ENCODE measurements at places on chromosomes 7 and 10.

DNA sequence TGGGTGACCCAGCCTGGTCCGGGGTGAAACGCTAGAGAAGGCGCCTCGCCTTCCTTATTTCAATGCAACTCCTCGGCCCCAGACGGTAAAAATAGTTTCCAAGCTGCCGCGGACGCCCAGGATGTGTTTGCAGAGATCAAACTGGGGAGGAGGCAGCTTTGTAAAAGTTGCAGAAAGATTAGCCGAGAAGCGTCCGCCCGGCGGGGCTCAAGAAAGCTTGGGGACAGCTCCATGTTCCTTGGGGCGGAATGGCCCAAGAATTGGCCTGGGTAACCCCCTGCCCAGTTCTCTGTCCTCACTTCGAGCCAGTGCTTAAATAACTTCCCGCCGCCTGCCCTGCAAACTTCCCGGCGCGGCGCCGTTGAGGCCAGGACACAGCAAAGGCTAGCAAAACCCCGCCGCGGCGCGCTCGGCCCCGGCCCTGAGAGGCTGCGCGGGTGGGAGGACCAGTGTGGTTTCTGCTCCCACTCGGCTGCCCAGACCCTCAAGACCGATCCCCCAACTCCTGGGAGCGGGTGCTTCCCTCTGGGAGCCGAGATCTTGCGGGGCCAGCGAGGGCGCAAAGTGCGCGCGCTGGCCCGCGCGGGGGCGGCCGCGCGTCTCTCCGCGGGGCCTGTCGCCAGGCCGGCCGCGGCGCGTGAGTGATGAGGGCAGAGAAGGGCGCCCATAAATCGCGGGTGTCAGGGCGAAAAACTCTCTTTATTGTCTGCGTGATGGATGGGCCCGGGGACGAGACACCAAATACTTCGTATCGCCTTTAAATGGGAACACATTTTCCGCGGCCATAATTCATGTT lies 6.3 kb upstream of the ZNF503 start:
- DNase-seq: no peak

- peak; percentile 18 for DNase-seq
Measured at GRCh38 chr10:109282510-109282909, 640.8 kb downstream of the XPNPEP1 start.

- DNase-seq: no peak
Measured at GRCh38 chr10:104299031-104299904, 30.3 kb downstream of the GSTO2 start.

DNA sequence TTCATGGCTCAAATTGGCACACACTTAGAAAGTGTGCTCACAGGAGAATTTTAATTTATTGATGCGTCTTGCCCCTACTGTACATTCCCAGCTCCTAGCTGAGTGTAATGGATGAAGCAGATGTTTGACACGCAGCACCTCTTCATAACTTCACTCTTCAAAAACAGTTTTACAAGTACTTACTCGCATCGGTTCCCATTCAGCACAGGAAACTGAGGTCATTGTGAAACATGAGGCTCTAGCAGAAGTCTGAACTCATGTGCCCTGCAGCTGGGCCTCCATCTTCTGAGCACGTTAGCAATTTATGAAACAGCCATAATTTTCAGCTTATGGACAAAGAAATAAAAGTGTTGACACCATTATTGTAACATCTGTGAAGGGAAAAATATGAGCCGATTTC lies 558.9 kb upstream of the MGMT start:
- DNase-seq: peak; percentile 89

DNA sequence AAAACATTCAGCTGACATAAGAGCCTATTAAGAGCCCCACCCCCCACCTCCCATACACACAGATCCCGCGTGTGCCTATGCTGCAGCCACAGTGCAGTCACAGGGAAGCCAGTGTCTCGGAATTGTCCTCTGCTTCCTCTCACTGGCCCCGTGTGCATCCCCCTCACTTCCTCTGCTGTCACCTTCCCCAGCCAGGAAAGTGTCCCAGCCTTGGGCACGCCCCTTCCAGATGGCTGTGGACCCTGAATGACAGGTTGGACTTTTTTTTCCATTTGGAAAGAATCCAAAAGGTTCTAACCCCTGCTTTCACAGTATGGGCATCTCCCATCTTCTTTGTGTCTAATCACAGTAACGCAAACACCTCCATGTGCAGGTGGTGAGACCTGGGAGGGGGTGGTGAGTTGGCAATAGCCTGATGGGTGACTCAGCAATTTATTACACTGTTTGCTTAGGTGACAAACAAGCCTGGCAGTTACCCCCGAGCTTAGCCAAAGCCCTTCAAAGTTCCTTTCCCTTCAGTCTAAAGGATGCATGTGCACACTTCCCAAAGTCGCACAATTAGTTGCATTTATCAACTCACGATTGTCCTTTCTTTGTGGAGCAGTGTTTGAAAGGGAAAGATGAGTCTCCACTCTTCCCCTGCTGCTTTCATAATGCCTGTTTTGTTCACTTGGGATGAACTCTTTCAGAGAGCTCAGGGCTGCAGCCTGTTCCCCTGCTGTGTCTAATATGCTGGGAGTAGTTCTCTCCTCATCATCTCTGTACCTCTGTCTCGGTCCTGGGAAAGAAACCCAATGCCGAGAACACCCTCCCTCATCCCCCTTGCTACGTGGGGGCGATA lies 67.5 kb upstream of the EFCAB10 start:
- DNase-seq: peak; percentile 9

- no peak for DNase-seq
Measured at GRCh38 chr10:48523212-48523819, 81.6 kb downstream of the ARHGAP22 start.

- DNase-seq: peak; percentile 0
Measured at GRCh38 chr7:11373546-11374142, 400.0 kb downstream of the PHF14 start.

- no peak for DNase-seq
Measured at GRCh38 chr7:26709210-26709990, 155.0 kb downstream of the SKAP2 start.
